Non-pigmented ciliary epithelial cell (primary cell): ENCODE measurements at places on chromosomes 16 and 17.

GRCh38 chr17:10063730-10064241 is 134.6 kb downstream of the GAS7 start:
- DNase-seq: no peak

DNA sequence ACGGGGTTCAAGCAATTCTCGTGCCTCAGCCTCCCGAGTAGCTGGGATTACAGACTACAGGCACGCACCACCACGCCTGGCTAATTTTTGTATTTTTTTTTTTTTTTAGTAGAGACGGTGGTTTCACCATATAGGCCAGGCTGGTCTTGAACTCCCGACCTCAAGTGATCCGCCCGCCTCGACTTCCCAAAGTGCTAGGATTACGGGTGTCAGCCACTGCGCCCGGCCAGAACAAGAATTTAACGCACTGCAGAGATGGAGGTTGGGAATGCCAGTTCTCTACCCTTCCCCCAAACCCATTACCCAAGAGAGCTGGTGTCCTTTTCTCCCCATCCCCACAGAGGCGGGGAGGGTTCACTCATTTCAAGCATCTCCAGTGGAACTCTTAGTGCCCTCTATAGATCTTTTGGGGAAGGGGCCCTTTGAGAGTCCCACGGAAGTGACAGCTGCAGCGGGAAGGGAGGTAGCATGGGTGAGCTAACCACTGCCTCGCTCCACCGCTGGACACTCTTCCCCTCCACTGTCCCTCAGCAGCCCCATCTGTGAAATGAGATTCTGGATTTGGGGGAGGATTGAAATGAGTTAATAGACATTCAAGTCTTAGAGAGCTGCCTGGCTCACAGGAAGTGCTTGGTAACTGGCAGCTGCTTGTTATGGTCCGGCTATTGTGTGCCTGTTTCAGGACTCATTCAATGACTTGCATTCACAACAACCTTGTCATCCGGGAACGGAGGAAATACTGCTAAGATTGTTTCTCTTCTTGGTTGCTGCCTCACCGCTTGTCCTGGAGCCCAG is 3.5 kb upstream of the UBALD2 start:
- no peak for DNase-seq

GRCh38 chr16:50315346-50315997 is 49.1 kb downstream of the ADCY7 start:
- no peak for DNase-seq

DNA sequence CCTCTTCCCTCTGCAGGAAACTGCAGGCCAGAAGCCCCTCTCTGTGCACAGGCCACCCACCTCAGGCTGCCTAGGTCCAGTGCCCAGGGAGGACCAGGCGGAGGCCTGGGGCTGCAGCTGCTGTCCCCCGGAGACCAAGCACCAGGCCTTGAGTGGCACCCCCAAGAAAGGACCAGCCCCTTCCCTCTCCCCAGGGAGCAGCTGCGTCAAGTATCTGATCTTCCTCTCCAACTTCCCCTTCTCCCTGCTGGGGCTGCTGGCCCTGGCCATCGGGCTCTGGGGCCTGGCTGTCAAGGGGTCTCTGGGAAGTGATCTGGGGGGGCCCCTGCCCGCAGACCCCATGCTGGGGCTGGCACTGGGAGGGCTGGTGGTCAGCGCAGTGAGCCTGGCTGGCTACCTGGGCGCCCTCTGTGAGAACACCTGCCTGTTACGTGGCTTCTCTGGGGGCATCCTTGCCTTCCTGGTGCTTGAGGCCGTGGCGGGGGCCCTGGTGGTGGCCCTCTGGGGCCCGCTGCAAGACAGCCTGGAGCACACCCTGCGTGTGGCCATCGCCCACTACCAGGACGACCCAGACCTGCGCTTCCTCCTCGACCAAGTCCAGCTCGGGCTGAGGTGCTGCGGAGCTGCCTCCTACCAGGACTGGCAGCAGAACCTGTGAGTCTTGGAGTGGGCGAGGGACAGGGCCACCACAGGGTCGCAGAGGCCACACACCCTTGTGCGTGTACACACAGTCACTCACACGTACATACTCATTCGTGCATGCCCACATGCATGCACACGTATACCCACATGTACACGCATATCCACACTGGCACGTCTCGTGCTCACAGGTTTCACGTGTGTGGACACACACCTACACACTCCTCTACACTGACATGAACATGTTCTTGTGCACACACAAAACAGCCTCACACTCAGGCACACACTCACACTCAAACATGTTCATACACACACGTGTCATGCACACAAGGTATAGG is 8.3 kb downstream of the TSPAN10 start:
- DNase-seq: no peak

DNA sequence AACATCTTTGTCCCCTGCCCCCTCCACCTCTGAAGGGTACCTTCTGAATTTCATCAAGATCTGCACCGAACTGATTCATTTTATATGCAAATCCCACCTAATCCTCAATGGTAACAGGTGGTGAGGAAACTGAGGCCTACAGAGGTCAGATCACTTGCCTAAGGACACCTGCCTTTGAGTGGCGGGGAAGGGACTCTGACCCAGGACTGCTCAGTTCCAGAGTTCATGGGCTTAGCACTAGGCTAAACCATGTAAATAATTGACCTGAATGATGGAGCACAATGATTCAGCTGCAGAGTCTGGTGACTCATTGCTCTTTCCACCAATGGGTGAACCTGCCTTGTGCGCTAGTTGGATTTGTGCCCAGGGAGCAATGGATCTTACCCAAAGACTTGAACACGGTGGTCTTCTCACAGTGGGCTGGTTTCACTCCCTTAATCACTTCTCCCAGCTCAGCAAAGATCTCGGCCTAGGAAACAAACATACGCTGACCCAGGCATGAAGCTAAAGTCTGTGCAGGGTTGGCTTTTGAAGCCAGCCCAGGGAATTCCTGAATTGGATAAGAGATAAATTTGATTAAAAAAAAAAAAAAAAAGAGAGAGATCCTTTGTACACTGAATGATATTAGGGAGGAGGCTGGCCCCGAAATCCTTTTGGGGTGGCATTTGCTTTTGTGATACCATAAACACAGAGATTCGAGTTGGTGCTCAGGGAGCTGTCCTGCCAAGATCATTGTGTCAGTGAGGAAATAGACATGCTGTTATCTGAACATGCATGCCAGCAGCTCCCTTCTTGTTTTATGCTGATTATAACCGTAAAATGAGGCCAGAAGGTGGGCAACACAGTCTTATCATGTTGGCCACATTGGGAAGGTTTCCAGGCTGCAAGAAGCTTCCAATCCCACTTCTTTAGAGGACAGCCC is 17.0 kb downstream of the CRYM start:
- DNase-seq: peak; percentile 84

DNA sequence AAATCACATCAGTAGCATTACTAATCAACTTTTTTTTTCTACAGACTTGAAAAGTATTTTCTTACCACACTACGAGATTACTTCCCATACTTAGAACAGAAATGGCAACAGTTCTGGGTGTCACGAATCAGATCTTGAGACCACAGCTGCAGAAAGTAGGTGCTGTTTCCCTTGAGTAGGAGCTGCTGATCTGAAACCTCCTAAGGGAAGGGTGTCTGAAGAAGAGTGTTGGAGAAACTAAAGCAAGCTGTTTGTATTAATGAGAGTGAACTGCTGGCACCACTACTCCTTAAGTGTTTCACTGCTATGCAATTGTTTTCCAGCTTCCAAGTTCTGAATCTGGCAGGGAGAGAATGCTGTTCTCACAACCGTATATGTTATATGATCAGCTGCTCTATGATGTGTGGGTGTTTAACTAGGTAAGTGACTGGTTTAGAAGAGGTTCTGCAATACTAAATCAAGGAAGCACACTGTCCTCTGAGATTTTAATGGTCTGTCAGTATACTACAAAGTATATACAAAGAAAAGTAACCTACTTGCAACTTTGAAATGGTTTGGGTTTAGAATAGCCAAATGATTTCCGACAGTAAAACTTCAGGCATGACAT is 3.3 kb downstream of the ZNF652 start:
- no peak for DNase-seq

GRCh38 chr17:40427002-40427491 is 9.4 kb upstream of the TOP2A start:
- DNase-seq: no peak

DNA sequence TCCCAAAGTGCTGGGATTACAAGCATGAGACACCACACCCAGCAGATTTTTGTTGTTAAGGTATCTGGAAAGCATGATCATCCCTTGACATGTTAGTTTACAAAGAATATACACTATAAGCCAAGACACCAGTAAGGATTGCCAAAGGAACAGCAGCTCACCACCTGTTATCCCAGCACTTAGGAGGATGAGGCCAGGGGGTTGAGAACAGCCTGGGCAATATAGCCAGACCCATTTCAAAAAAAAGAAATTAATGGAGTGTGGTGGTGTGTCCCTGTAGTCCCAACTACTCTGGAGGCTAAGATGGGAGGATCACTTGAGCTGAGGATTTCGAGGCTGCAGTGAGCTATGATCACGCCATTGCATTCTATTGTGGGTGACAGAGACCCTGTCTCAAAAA is 5.1 kb downstream of the ANKRD40CL start:
- DNase-seq: no peak

DNA sequence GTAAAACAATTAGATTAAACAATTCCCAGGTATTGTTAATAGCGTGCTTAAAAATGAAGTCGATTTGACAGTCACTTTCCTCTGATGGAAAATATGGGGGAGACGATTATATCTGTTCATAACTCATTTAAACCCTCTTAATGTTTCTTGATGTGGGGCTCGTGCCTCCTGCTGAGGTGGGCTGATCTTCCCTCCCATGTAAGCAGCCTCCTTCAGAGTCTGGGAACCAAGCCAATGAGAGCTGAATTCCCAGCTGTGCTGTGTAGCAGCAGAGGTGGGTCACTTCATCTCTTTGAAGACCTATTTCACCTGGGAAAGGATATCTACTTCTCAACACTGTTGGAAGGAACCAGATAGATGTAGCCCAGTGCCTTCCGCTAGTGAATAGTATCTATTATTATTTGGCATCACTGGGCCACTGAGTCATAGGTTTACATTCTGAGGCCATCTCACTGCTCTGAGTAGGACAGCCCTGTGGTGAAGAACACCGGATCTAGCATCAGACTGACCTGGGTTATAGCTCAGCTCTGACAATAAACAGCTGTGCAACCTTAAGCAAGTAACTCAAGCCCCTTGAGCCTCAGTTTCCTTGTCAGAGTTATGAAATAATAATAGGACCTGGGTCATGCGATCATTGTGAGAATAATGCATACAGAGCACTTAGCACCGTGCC is 85.3 kb upstream of the C16orf82 start:
- peak; percentile 85 for DNase-seq

GRCh38 chr17:81127526-81128177 is 37.7 kb upstream of the PVALEF start:
- no peak for DNase-seq

DNA sequence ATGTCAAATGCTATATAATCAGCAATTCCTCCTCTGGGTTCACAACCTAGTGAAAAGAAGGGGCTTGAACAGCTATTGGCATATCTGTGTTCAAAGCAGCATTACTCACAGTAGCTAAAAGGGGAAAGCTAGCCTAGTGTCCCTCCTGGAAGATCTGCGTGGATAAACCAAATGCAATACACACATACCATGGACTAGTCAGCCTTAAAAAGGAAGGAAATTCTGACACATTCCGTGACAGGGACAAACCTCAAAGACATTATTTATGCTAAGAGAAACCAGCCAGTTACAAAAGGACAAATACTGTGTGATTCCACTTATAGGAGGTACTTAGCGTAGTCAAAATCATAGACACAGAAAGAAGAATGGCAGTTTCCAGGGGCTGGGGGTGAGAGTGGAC is 90.1 kb downstream of the XYLT1 start:
- DNase-seq: no peak

DNA sequence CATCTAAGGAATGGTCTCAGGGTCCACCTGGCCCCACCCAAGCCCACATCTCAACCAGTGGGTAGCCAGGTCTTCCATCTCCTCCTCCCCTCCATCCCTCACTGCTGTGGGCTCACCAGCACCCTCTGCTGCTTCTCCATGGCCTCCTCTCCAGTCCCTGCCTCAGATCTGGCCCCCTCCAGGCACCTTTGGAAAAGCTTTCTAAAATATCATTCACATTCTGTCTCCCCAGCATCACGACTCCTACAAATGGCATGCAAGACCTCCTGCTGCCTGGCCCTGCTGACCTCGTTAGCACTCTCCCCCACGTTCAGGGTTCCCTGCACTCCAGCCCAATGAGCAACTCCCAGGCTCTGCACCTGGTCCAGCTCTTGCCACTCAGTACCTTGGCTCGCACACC is 13.7 kb downstream of the GLP2R start:
- no peak for DNase-seq

DNA sequence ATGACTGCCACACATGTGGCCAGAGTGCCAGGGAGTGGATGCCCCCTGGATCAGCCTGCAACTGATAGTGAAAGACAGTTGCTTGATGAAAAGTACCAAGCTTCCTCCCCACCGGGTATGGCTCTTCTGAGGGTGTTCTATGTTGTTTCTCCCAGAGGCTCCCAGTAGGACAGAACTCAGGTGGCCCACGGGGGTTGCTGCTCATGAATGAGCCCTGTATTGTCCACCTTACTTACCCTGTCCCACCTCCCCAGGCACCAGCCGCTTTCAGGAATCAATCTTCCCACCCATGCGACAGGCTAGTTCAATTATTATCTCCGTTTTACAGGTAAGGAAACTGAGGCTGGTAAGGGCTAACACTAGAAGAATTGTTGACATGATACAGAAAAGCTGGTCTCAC is 34.9 kb upstream of the RGS9 start:
- DNase-seq: no peak

DNA sequence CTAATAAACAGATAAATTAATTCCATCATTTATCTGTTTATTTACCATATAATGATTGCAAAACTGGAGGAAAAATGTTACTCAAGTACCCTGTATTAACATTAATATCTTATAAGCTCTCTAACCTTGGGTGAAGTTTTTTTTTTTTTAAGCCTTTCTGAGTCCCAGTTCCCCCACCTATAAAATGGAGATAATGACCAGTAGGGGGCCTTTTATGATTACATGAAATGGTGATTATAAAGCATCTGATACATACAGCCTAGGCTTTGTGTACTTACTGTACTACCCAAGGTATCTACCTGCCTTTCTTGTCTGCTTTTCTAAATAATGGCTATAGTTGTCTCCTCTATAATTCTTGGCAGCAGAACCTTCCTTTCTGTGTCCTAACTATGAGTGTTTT is 22.6 kb downstream of the LRRC36 start:
- no peak for DNase-seq

DNA sequence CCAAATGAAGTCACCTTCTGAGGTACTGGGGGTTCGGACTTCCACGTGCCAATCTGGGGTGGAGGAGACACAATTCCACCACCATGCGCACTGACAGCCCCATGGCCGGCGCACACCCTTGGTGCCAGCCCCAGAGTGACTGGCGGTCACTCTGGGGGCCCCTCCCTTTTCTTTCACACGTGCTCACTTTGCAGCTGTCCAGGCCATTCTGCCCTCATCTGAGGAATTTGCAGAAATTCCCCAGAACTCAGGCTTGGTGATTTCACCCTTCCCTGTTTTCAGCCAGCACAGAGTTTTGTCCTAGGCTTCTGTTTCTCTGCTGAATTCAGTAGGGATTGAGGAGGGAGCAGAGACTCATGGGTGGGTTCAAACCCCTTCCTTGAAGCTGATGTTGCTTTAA is 54.8 kb downstream of the CDRT4 start:
- DNase-seq: no peak

GRCh38 chr16:28567292-28567691 is 13.6 kb downstream of the SGF29 start:
- no peak for DNase-seq

GRCh38 chr17:58156839-58157803 is 8.9 kb downstream of the OR4D1 start:
- no peak for DNase-seq
